IPS DF 19.7 (cell line): ENCODE measurements at places on chromosomes 7 and 10.

DNA sequence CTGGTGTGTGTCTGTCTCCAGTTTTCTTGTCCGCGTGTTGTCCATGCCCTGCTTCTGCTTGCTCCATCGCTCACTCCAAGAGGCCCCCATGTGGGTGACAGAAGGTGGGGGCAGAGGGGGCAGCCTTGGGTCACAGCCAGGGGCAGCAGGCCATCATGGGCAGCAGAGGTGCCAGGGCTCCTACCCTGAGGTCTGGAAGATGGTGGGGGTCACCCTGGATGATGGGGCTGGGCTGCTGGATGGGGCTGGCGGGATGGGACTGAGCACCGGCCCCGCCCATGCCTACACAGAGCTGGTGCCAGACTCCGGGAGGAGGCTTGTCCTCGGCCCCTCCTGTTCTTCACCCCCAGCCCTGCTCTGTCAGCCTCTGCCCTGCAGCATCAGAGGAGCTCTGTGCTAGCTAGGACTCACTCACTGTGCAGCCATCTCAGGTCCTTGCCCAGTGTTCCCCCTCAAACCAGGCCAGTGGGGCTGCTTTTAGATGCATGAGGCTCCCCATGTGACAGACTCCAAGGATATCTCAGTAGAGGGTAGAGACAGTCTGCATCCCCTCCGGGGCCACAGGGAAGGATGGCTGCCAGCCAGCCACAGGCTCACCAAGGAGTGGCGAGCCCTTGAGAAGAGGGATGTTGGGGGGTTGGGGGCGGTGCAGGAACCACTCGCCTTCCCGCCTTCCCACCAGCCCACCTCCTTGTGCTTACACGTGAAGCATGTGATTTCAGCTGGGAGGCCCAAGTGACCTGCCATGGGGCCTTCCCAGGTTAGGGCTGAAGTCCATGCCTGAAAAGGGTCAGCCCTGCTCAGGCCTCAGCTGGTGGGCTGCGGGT is 35.5 kb upstream of the PPIF start:
- DNase-seq = no peak

GRCh38 chr7:38731215-38731614 is 100.0 kb upstream of the AMPH start:
- no peak for DNase-seq

DNA sequence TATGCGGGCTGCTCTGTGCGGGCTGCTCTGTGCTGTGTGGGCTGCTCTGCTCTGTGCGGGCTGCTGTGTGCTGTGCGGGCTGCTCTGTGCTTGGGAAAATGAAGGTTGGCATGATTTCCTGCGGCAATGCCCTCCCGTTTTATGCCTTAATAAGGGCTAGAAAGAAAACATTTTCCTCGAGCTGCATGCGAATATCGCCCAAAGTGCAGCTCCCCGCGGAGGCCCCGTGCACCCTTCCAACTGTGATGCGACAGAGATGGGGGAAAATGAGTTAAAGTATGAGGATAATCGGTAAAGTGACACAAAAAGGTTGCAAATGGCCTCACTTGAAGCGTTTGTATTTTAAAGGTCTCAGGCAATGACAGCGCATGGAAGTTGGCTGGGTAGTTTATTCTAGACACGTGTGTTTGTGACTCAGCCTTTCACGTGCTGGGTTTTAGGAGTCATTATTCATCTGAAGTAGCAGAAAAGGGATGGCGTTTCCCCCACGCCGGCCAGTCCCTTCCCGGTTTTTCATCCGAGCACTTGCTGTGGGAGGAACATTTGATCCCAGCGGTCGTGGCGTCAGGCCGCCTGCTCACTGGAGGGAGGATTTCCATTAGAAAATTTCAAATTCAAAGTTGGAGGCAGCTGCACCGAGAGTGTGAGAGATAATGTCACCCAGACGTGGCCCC is 220.7 kb downstream of the ADARB2 start:
- DNase-seq = no peak

DNA sequence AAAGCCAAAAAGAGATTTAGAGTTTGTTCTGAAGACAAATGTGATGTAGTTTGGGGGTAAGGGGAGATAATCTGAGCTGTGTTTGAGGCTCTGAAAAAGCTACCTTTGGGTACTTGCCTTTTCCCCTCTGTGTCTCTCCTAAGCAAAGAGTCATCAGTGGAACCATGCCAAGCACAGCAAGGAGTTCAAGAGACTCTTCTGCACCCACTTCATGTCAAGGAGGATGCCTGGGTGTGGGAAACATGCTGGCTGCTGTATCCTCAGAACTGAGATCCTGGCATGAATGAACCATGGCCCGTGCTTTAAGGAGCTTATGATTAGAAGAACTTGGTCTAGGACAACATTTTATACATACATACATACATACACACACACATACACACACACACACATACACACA is 142.9 kb downstream of the NOC3L start:
- no peak for DNase-seq

DNA sequence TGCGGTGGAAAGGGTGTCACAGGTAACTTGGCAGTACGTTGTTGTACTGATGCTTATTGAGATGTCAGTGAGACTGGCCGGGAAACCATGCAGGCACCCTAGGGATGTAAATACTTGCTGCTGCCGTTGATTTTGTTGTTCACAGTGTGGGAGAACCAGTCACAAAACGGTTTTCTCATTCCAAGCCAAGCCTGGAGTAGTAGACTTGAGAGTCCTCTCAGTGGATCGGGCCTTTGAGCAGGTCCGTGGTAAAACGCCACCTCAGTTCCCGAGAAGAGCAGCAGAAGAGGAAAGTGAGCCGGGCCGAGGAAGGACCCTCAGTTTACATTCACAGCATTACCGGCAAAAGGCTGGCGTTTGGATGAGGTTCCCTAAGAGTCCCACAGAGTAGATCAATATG is 1.1 kb downstream of the JAKMIP3 start:
- DNase-seq = no peak

DNA sequence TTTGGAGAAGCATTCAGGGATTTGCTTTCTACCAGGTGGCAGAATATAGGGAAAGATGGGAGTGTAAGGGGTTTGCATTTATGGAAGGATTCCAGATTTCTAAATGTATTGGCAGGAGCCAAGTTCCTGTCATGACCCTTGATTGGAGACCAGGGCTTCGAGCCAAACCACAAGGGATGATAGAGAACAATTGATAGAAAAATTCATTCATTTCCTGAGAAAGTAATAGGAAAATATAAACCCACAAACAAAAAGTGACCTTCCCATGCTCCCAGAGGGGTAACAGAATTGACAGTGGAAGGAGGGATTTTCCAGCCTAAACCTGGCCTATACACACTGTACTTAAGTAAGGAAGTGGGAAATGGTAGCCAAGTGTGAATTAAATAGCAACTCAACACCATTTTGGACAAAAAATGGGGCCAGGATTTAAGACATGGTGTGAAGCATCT is 22.4 kb upstream of the IFIT2 start:
- DNase-seq = no peak

- DNase-seq = no peak
These were observed 157.5 kb downstream of the CHN2 start for GRCh38 chr7:29352041-29352440.

GRCh38 chr10:109062371-109062770 is 860.9 kb downstream of the XPNPEP1 start:
- no peak for DNase-seq

DNA sequence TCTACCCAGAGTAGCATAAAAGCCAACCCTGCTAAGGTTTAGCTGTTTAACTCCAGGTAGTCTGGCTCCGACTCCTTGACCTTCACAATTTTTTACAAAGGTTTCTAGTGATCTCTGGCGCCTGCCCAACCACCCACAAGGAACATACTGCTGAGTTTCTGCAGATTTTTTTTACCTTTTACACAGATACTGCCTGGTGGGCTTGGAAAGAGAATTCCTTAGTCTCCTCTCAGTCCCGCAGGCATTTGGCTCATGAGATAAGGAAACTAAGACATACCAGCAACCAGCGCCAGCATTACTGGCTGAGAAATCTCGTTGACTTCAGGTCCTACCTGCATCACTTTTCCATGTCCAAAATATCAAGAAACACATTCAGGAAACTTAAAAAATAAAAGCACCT is 51.1 kb upstream of the LYZL1 start:
- no peak for DNase-seq

DNA sequence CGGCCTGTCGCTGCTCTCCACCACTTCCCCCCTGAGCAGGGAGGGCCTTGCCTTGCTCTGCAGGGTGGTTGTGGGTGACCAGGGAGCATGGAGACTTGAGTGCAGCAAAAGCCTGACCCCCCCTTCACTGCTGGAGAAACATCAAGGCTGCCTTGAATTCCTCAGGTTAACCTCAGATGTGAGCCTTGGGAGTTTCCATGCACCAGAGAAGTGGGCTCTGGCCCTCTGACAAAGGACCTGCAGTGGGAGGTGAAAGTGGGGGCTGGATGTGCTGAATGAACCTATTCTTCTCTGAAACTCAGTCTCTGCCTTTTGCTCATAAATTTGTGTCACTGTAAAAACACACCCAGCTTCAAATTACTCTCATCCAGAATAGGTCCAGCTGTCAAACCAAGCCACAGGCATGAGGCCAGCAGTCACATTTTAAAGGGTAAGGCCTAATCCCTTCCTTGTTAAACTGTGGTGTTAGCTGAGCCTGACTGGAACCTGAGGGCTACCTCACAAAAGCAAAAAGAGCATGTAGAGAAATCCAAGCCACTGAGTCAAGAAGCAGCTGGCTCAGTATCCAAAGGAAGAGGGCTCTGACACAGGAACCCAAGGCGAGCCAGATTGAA is 356.8 kb downstream of the CCSER2 start:
- no peak for DNase-seq

DNA sequence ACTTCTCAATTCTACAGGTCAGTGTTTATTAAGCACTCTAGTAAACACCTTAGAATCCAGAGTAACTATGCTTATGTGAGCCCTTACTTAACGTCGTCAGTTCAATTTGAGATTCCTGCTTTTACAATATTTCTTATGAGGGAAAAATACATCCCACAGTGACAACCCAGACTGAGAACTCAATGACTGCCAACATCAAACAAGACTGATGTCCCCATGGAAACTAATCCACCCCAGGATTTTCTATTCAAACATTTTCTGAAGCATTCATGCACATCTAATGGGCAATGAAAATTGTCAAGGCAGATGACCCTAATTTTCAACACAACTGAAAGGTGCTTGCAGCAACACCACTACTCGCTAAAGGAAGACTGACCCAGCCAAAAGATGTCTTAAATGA is 67.0 kb downstream of the ATE1 start:
- DNase-seq = no peak

GRCh38 chr10:10644676-10645385 is 372.8 kb upstream of the CELF2 start:
- no peak for DNase-seq

DNA sequence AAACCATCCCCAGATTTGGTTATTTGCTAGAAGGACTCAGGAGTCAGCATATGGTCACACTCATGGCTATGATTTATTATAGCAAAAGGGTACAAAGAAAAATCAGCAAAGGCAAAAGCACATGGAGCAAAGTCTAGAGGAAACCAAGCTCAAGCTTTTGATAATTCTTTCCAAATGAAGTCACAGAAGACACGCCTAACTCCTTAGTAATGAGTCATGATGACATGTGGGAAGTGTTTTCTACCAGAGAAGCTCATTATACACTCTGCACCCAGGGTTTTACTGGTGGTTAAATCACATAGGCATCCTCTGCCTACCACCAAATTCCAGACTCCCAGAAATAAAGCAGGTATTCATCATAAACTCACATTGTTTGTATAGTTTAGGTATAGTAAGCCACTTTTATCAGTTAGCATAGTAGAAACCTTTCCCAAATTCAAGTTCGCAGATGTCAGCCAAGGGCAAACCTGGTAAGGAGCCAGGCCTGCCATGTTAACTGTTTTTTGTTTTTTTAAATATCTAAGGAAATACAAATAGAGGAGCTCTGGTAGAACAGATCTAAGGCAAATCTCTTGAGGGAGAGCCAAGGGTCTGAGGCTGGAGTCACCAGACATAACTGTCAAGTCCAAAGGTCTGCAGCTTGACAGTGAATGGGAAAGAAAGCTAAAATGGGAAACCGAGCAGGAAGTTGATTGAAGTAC is 15.4 kb upstream of the HIBADH start:
- DNase-seq = no peak

GRCh38 chr7:140137078-140137477 is 39.7 kb downstream of the KDM7A start:
- no peak for DNase-seq

DNA sequence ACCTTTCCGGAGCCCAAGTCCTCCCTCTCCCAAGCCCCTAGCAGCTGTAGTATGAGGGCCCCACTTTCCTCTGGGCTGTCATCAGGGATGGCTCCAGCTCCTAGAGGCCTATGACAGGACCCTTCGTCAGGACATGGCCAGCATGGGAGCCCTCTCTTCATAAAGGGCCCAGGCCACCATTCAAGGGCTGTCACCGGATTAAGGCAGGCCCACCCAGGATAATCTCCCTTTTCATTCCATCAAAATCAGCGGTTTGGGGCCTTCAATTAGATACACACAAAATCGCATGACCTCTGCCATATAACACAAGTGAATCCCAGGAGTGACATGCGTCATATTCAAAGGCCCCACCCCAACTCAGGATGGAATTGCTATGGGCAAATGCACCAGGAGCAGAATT is 12.2 kb upstream of the GDF10 start:
- no peak for DNase-seq

GRCh38 chr7:90708841-90709317 is 112.8 kb downstream of the CDK14 start:
- DNase-seq = peak; percentile 40

- no peak for DNase-seq
These were observed 17.9 kb downstream of the COL28A1 start for GRCh38 chr7:7517754-7518153.

DNA sequence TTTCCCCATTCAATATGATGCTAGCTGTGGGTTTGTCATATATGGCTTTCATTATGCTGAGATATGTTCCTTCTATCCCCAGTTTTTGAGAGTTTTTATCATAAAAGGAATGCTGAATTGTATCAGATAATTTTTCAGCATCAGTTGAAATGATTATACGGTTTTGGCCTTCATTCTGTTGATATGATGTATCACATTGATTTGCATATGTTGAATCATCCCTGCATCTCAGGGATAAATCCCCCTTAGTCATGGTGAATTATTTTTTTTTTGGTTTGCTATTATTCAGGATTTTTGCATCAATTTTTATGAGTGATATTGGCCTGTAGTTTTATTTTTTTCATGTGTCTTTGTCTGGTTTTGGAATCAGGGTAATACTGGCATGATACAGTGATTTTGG is 1152.3 kb upstream of the C7orf33 start:
- DNase-seq = no peak

GRCh38 chr7:36405409-36405803 is 15.7 kb downstream of the ANLN start:
- no peak for DNase-seq

DNA sequence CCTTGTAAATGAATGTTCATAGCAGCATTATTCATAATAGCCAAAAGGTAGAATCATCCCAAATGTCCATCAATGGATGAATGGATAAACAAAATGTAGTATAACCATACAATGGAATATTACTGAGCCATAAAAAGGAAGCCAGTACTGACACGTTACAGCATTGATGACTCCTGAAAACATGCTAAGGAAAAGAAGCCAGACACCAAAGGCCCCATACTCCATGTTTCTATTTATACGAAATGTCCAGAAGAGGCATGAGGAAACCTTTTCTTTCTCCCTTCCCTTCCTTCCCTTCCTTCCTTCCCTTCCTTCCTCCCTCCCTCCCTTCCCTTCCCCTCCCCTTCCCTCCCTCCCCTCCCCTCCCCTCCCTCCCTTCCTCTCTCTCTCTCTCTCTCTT is 131.9 kb downstream of the JAZF1 start:
- DNase-seq = no peak
